Activated gamma-delta T cell treated with Interleukin-2 at 50 U/mL for 16 hours (primary cell): ENCODE measurements at places on chromosomes 4 and X.

- DNase-seq, result no peak
These were observed 113.0 kb upstream of the LNX1 start for GRCh38 chr4:53704329-53704728.

GRCh38 chr4:96845819-96846218 is 1005.9 kb downstream of the PDHA2 start:
- DNase-seq, result no peak

DNA sequence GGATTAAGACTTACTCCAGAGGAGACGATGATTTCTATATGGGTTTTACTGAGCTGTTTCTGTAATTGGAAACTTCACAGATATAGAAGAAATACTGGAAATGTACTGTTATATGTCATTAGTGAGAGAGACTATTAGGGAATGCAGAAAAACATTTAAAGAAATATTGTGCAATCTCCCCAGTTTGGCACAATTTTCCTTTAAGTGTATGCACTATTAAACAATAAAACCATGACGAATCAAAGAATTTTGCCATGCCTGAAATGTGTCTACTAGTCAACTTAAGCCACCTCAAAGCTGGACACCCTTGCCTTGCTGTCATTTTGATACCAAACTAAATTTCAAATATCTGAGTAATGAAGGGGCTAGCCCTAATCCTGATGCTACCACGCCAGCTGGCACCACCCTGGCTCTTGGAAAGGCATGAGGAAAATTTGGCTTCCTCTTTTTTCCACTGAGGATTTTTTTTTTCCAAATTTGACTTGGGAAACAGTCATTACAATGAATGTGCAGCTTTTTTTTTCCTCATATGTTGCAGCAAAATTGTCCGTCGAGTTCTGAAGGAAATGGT is 36.1 kb downstream of the MTTP start:
- DNase-seq, result no peak

- DNase-seq, result no peak
These were observed 189.9 kb downstream of the TBCK start for GRCh38 chr4:106126062-106126461.

GRCh38 chr4:151912632-151913031 is 151.8 kb upstream of the GATB start:
- DNase-seq, result no peak

- DNase-seq, result no peak
These were observed 97.3 kb downstream of the NKX6-1 start for GRCh38 chr4:84401701-84402306.

- no peak for DNase-seq
These were observed 30.9 kb upstream of the CCDC110 start for GRCh38 chr4:185502386-185502785.

- DNase-seq, result no peak
These were observed 21.8 kb upstream of the GBA3 start for GRCh38 chr4:22670956-22671355.

DNA sequence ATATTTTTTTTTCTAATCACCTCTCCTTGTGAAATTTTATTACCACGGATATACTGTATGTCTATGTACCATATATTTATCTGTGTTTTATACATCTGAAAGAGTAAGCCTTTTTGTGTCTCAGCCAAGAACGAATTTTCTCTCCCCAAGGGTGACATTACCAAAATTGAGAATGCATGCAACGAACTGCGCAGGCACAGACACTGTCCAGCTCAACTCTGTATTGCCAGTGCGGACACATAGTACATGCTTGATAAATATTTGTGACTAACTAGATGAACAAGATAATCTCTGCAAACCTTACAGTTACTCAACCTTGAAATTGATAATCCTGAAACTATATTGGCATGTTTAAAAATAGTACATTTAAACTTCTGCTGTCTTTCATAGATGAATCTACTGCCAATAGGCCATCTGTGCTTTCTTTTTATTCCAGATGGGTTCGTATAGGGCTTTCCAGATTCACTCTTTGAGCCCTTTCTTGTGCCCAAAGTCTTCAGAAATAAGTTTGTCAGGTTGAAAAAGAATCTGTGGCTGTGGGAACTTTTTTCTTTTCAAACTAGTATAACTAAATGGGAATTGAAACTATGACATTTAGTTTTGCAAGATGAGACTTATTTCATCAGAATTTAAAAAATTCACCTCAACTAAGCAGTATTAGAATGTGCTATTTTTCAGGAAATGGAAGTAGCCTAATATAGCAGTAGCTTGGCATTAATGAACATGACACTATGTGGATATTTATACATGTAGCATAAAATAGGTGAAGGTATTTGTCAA is 38.9 kb downstream of the DTHD1 start:
- DNase-seq, result no peak

DNA sequence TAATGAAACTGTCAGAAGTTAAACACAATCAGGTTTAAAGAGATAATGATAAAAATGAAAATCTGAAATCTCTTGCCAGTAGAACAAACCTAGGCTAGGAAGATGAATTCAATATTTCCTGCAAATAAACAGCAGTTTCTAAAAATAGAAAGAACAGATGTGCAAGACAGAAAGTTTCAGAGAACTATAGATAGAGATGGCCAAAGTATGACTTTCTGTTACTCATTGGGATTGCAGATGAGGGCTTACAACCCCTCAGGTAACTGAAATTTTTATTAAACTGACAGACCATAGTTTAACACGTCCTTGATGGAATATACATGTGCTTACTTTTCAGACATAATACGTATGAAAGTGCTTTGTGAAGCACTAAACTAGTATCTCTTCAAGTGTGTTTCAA is 82.3 kb upstream of the PPARGC1A start:
- no peak for DNase-seq

GRCh38 chr4:15783676-15784075 is 5.5 kb downstream of the CD38 start:
- no peak for DNase-seq

- no peak for DNase-seq
These were observed 193.0 kb upstream of the C1QTNF7 start for GRCh38 chr4:15234856-15235126.

DNA sequence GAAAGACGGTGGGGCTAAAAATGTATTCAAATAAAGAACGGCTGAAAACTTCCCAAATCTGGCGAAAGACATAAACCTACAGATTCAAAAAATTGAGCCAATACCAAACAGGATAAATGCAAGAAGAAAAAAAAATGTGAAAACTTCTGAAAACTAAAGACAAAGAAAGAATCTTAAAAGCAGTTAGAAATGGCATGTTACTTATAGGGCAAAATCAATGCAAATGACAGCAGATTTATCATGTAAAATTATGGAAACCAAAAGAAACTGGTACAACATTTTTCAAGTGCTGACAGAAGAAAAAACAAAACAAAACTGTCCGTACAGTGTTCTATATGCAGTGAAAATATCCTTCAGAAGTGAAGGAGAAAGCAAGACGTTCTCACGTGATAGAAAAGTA is 239.0 kb downstream of the PDGFC start:
- no peak for DNase-seq

DNA sequence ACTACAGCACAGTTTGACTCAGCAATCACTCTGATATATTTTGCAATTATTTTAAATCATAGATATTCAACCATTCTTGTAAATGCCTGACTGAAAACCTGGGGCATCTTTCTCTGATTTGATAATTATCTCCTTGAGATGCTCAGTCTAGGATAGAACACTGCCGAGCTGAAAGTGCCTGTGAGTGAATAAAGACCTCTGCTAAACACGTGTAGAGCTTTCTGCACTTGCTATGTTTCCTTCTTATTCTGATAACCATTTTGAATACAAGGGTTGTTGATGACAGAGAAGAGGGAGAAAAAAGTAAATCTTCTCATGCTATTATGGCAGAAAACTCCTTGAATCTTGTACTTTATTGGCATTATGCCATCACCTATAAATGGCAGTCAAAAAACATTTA is 1843.4 kb upstream of the IGFBP7 start:
- DNase-seq, result no peak

DNA sequence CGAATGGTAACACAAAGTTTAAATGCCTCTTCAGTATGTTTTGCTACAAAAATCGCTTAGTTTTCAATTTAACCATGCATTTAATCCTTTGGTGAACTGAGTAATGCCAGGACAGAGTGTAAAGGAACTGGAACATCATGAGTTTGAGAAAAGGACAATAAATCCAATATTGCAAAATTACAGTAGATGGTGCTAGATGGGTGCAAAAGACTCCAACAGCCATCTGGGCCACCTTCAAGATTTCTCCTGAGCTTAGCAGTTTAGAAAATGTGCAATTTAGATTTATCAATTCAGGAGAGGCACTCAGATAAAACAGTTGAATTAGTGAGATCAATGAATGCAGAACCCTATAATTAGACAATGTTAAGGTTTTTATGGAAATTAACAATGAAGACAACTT is 33.2 kb upstream of the MID1IP1 start:
- DNase-seq, result no peak

DNA sequence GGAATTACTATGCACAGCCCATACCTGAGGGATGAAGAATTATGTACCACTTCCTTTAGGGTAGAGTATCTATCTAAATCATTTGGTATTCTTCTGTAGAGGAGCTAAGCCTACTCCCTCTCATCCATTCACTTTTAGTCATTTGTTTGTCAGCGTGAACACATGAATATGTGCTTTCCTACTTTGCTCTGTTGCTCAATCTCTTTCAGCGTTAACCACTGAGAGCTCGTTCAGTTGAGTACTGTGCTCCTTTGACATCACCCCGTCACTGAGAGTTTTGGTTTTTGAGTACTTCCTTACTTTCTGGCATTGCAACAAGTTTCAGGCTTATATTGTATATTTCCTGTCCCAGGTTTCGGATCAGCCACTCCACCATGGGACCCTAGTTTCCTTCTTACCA is 700.6 kb downstream of the NLGN4X start:
- no peak for DNase-seq

GRCh38 chr4:107319386-107319785 is 283.3 kb upstream of the DKK2 start:
- no peak for DNase-seq

DNA sequence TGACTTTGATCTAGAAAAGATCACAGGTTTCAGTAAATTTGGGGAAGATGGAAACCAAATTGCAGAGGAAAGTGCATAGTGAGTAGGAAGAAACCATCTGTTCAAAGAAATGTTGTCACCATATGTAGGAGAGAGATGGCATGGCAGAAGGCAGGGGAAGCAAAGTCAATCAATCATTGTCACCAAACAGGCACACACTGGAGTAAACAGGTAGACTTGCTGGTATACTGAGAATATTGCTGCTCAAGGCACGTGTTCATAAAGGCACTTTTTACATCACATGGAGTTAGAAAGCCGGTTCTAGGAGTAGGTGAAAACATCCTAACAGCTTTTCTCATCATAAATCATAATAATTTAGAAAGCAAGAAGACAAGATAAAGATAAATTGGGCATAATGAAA is 550.5 kb upstream of the FAT1 start:
- no peak for DNase-seq

DNA sequence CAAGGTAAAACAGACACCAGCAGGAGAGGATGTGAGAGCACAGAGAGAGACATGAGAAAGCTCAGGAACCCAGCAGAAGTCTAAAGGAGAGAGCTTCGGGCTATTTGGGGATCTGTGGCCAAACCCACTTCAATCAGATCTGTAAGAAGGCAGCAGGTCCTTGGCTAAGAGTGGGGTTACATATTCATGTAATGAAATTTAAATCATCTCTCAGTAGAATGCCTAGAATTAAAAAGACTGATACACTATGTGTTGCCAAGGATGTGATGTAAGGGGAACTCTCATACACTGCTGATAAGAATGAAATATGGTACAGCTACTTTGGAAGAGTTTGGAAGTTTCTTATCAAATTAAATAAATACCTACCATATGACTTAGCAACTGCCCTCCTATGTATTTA is 35.8 kb downstream of the PDE5A start:
- no peak for DNase-seq

- DNase-seq, result no peak
These were observed 135.6 kb downstream of the MID1 start for GRCh38 chrX:10484683-10485247.

- DNase-seq, result no peak
These were observed 21.6 kb downstream of the C4orf50 start for GRCh38 chr4:5996641-5997040.

DNA sequence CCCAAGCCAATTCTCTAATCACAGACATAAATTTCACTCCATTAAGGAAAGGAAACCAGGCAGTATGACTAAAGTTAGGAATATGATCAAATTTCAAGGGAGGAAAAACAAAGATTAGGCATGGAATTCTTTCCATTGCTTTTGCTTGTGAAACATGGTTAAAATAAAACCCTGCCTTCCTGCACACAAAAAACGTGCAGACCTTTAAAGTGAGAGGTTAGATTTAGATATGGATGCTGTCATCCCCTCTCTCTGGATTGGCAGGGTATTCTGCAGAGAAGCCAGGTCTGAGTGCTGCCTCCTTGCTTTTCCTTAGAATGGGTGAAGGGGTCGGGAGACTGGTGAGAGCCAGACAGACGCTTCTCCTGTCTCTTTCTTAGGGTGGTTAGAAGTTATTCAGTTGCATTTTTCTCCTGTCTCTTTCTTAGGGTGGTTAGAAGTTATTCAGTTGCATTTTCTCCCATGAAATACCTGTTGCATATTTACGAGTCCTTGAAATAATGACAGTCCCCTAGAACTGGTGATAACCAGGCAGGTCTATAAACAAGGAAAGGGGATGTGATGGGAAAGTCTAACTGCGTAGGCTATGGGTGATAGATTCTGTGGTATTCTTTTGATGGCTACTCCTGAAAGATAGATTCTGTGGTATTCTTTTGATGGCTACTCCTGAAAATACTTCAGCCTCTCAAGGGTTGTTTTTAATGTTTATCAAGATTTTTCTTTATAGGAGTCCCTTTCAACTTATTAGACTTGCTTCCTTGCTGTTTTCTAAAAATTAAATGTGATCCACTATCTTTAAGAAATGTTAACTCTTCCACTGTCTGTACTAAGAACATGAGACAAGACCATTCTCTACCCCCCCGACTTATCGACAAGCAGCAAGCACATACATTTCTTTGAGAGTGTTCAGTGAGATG is 163.6 kb downstream of the SPRY1 start:
- DNase-seq, result no peak

- DNase-seq, result no peak
These were observed 64.7 kb downstream of the SMAD1 start for GRCh38 chr4:145546175-145546915.

DNA sequence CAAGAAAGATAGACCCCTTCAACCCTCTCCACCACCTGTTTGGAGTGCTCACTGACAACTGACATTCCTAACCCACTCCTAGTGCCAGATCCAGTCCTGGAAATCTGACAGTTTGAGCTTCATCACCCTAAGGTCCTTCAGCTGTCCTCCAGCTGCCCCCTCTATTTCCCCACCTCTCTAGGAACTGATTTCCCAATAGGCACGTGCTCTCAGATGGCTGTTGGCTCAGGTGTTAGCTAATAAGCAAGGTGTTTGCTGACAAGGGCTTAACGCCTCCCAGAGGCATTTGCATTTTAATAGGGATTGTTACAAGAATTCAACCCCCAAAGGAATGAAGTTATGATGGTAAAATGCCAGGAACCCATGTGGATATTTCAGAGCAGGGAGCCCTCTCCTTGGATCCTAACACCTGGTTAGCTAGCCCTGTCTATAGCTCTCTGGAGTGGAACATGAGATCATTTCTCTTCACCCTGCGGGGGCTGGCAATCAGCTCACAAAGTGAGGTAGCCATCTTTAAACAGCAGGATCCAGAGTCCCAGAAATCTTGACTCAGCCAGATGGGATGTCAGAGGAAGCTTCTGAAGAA is 348.5 kb upstream of the SFRP2 start:
- DNase-seq, result no peak

GRCh38 chrX:135698924-135699323 is 14.5 kb upstream of the CT45A1 start:
- no peak for DNase-seq
